ENCODE measurements at places on chromosomes 1 and 21.

DNA sequence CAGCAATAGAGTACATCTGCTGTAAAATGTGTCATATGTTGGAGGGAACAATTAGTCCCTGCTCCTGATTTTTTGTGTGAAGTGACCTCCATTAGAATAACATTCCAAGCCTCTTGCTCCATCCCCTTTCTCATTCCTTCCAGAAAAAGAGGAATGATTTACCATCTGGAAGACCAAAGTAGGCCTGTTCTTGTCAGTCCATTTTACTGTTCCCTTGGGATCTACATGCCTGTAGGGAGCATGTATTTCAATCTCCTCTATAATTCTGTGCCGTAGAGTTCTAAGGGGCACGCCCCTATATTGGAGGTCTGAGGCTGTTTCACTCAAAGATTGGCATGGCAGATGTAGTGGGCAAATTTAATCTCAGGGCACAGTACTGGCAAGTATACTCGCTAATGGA is 48.8 kb upstream of the MAN1A2 start:
- DNase-seq: no peak
- peaks cover 6% of the 10 kb centered on the region for H3K27me3 ChIP-seq
- H3K4me1 ChIP-seq: peaks cover 5% of the 10 kb centered on the region
- H3K4me3 ChIP-seq: no peak overlapping the region

DNA sequence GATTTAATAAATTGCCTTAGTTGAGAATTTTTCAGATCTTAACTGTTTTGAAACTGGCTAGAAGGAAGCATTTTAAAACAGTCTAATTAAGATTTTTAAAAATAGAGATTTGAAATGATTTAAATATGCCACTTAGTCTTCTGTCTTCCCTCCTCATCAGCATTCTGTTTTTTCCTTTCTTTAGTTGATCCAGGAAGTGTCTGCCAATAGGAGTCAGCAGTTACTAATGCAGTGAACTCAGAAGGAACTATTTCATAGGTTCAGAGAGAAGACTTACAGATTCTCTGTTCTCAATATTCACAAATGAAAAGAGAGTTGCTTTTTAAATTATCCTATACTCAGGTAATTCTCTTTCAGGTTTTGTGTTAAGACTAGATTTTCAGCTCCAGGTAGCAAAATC is 84.5 kb downstream of the RPS6KC1 start:
- no peaks in the 10 kb centered on the region for H3K4me1 ChIP-seq
- H3K27me3 ChIP-seq: no peaks in the 10 kb centered on the region
- peak; percentile 27 for DNase-seq
- H3K36me3 ChIP-seq: no peaks in the 10 kb centered on the region
- no peak overlapping the region for H3K27ac ChIP-seq

DNA sequence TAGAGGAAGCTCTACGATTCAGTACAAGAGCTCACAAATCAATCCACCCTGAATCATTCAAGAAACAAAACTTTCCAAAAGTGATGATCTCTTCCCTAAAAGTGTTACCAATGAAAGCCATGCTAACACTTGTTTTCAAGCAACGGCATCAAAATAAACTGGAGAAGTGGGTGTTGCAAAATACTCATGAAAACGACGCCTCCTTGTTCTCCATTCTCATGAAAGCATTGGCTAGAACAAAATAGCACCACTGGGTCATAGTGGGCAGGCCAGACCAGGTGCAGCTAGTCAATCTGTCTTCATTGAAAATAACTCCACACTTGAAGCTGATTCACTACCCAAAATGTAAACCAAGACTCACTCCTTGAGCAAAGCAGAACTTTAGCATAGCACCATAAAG is 4.3 kb downstream of the TIAM1 start:
- no peak overlapping the region for H3K4me3 ChIP-seq
- H3K27me3 ChIP-seq: no peaks in the 10 kb centered on the region
- peaks cover 14% of the 10 kb centered on the region for H3K4me1 ChIP-seq

DNA sequence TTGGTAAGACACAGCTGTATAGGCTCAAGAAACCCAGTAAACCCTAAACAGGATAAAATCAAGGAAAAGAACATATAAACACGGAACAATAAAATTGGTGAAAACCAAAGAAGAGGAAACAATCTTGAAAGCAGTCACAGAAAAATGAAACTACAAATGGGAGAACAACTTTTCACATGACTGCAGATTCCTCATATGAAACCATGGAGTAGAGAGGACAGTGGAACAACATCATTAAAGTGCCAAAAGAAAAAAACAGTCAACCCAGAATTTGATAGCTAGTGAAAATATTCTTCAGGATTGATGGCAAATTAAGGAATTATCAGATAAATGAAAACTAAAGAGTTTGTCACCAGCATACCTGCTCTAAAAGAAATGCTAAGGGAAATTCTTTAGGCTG is 23.9 kb upstream of the B3GALT5 start:
- DNase-seq: no peak
- no peaks in the 10 kb centered on the region for H3K36me3 ChIP-seq
- H3K27ac ChIP-seq: no peak overlapping the region
- no peaks in the 10 kb centered on the region for H3K4me1 ChIP-seq
- H3K27me3 ChIP-seq: no peaks in the 10 kb centered on the region

DNA sequence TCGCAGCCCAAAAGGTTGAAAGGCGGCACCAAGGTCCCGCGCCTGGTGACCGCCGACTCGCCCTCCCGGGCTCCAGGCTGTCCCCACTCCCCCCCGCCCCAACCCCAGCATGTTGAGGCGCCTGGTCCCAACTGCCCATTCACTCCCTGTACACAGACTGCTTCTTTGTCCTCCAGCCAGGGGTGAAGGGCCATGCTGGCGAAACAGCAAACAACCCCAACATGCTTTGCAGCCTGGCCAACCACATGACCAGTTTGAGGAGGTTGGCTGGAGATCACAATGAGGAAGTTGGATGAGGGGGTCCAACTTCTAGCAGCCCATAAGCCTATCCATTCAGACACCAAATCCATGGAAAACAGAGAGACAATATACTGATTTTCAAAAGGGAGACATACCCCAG is 13.5 kb downstream of the PDE9A start:
- no peak for DNase-seq
- no peaks in the 10 kb centered on the region for H3K36me3 ChIP-seq
- H3K4me1 ChIP-seq: no peaks in the 10 kb centered on the region
- no peak overlapping the region for H3K27ac ChIP-seq
- no peak overlapping the region for H3K4me3 ChIP-seq

GRCh38 chr1:62280150-62280549 is 39.1 kb downstream of the KANK4 start:
- no peak overlapping the region for H3K27ac ChIP-seq
- peaks cover 6% of the 10 kb centered on the region for H3K4me1 ChIP-seq
- H3K27me3 ChIP-seq: no peaks in the 10 kb centered on the region
- DNase-seq: no peak
- H3K36me3 ChIP-seq: no peaks in the 10 kb centered on the region
- no peak overlapping the region for H3K4me3 ChIP-seq

DNA sequence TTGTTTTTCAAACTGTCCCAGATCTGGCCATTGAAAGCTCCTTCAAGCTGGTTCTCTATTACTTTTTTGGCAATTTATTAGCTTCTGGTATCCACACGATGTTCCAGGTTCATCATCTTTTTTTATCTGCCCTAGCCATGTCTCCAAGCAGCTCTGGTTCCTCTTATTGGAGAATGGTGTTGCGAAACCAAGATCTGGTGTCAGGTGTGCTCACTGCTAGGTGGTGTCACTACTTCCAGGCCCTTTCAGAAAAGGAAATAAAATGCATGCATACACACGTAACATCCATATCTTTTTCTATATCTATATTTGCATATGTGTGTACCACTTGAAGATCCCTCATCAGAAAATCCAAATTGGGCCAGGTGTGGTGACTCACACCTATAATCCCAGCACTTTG is 53.3 kb downstream of the GATAD2B start:
- no peaks in the 10 kb centered on the region for H3K4me1 ChIP-seq
- peaks cover 2% of the 10 kb centered on the region for H3K36me3 ChIP-seq
- no peak for DNase-seq
- H3K27ac ChIP-seq: no peak overlapping the region
- H3K27me3 ChIP-seq: no peaks in the 10 kb centered on the region

DNA sequence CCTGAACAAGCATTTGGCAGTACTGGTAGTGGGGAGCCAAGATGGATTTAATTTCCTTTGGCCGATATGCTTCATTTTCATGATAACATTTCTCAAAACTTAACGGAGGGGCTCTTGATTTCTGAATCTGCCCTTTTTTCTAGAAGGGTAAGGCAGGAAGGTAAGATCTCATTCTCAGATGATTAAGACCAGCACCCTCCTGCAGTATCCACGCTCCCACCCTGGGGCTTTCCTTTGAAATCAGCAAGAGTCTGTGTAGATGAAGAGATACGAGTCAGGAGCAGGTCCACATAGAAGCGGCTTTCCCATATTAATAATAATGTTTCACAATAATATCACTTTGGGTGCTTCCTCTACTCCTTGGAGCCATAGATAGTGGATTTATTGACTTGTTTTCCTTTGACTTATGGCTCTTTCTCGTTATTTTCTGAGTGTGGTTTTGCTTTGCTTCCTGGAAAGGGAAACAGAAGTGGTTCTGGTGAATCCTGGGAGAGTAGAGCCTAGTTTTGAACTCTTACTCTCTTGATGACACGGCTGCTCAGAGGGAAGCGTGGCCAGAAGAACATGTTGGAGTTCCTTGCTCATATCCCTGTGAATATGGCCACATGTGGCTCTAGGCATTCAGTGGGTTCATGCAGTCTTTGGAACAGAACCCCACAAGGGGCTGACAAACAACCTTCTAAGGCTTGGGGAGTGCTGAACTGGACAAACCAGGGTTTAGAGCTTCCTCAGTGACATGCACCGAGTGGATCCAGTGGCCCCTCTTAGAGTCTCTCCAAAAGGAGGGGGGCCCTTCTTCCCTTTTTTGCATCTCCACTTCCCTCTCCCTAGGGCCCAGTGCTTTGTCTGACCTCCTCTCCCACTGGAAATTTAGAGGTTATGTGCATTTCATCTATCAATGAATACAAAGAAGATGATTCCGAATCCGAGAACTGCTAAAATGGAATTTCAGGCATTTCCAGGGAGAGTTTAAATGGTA is 195.7 kb downstream of the DYRK1A start:
- no peak overlapping the region for H3K27ac ChIP-seq
- no peak for DNase-seq
- H3K4me3 ChIP-seq: no peak overlapping the region
- no peaks in the 10 kb centered on the region for H3K27me3 ChIP-seq
- H3K4me1 ChIP-seq: peaks cover 5% of the 10 kb centered on the region

- H3K36me3 ChIP-seq: no peaks in the 10 kb centered on the region
- no peak for DNase-seq
- peaks cover 9% of the 10 kb centered on the region for H3K4me1 ChIP-seq
Measured at GRCh38 chr1:228058949-228059633, 23.4 kb upstream of the ARF1 start.

DNA sequence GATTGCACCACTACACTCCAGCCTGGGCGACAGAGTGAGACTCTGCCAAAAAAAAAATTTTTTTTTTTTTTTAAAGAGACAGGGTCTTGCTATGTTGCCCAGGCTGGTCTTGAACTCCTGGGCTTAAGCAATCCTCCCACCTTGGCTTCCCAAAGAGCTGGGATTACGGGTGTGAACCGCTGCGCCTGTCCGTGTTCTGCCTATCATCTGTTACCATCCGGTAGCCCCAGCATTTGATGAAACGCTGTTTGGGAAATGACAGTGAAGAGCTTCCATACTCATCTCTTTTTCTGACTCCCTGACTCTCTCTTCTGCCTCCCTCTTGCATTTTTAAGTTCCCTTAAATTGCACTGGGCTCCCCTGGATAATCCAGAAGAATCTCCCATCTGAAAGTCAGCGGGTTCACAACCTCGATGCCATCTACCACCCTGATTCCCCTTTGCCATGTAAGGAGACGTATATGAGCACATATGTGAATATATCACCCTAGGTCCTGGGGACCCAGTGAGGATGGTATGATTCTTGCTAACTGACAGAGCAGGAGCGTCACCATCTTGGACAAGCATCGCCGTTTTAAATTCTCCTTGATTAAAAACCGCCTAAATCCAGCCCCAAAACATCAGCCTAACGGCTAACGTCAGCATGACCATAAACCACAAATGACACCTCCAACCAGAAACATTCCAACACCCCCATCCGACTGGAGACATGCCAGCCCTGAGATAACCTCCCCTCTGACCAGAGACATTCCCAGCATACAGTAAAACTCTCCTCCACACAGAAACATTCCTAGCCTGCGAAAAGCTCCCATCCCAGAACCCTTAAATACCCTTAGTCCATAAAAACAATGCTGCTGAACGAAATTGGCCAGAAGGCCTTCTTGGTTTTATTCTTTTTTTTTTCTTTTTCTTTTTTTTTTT is 12.4 kb downstream of the TNFRSF8 start:
- no peak overlapping the region for H3K4me3 ChIP-seq
- no peaks in the 10 kb centered on the region for H3K4me1 ChIP-seq
- no peak overlapping the region for H3K27ac ChIP-seq
- no peaks in the 10 kb centered on the region for H3K27me3 ChIP-seq

GRCh38 chr1:185636848-185637247 is 97.3 kb upstream of the HMCN1 start:
- DNase-seq: no peak
- H3K4me1 ChIP-seq: no peaks in the 10 kb centered on the region
- no peak overlapping the region for H3K27ac ChIP-seq
- no peak overlapping the region for H3K4me3 ChIP-seq
- no peaks in the 10 kb centered on the region for H3K36me3 ChIP-seq
- no peaks in the 10 kb centered on the region for H3K27me3 ChIP-seq

GRCh38 chr1:204177133-204177532 is 11.0 kb upstream of the REN start:
- H3K4me3 ChIP-seq: no peak overlapping the region
- H3K27ac ChIP-seq: no peak overlapping the region
- H3K36me3 ChIP-seq: no peaks in the 10 kb centered on the region
- DNase-seq: no peak
- no peaks in the 10 kb centered on the region for H3K4me1 ChIP-seq

- no peaks in the 10 kb centered on the region for H3K27me3 ChIP-seq
- H3K4me3 ChIP-seq: no peak overlapping the region
- H3K4me1 ChIP-seq: no peaks in the 10 kb centered on the region
- H3K36me3 ChIP-seq: peaks cover under 1% of the 10 kb centered on the region
- H3K27ac ChIP-seq: no peak overlapping the region
Measured at GRCh38 chr1:10623686-10624145, 149.0 kb downstream of the PEX14 start.

DNA sequence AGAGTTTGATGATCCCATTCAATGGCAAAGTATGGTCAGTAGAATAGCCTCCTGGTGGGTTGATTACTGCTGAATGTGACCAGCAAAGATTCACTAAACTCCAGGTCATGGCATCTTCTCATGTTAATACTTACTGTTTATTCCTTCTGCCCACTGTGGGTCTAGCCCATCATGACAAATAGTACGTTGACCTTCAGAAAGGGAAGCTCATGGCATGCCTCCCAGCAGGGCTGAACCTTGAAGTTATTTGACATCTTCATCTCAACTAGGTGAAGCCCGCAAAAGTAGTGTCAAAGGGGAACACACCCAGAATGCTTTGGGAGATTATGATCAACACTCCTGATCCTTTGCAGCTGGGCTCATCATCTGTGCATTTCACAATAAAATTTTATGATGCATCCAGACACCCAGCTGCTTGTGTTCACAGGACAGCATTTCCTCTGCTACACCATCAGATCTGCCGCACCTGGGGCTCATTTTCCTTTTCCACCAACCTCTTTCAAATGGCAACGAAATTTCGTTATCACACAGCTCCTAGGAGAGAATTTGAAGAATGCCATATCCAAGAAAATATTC is 49.6 kb downstream of the HLX start:
- H3K27ac ChIP-seq: no peak overlapping the region
- no peaks in the 10 kb centered on the region for H3K4me1 ChIP-seq
- DNase-seq: no peak
- no peaks in the 10 kb centered on the region for H3K36me3 ChIP-seq
- no peaks in the 10 kb centered on the region for H3K27me3 ChIP-seq
